ENCODE measurements at places on chromosomes 5 and 9.

DNA sequence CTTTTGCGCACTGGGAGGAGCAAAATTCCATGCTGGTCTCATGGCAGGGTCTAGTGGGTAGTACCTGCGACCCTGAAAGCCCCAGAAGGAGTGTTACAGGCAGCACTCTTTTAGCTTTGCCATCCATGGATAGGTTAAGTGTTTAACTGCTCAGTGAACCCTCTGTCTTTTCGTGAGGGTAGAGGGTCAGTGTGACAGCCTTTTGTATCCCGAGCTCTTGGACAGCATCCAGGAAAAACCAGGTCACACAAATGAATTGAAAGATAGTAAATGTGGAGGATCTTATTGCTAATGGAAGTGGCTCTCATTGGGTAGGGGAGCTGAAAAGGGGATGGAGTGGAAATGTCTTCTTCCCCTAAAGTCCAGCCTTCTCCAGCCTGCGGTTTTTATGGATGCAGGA, 57.8 kb upstream of the CCDC112 start:
- no peak overlapping the region for H3K27ac ChIP-seq
- no peaks in the 10 kb centered on the region for H3K27me3 ChIP-seq
- DNase-seq: no peak
- no peak overlapping the region for H3K4me3 ChIP-seq

DNA sequence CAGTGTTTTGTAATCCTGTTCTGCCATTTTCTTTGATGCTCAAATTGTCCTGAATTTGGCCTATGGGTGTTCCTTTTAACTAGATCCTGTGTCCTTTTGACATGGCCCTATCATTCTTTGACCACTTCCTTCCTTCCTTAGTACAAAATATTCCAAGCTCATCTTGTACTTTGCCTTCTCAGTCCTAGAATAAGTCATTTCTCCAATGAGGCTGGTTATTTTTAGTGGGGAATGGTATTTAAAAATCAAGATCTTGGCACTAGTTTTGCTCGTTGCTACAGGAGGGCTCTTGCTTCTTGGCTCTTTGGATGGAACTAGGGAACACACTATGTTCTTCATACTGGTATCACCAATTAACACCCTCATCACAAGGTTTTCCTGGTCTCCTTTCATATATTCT, 108.1 kb downstream of the UNC13B start:
- H3K4me1 ChIP-seq: no peaks in the 10 kb centered on the region
- H3K27ac ChIP-seq: no peak overlapping the region
- H3K27me3 ChIP-seq: no peaks in the 10 kb centered on the region
- H3K4me3 ChIP-seq: no peak overlapping the region
- no peak for DNase-seq

DNA sequence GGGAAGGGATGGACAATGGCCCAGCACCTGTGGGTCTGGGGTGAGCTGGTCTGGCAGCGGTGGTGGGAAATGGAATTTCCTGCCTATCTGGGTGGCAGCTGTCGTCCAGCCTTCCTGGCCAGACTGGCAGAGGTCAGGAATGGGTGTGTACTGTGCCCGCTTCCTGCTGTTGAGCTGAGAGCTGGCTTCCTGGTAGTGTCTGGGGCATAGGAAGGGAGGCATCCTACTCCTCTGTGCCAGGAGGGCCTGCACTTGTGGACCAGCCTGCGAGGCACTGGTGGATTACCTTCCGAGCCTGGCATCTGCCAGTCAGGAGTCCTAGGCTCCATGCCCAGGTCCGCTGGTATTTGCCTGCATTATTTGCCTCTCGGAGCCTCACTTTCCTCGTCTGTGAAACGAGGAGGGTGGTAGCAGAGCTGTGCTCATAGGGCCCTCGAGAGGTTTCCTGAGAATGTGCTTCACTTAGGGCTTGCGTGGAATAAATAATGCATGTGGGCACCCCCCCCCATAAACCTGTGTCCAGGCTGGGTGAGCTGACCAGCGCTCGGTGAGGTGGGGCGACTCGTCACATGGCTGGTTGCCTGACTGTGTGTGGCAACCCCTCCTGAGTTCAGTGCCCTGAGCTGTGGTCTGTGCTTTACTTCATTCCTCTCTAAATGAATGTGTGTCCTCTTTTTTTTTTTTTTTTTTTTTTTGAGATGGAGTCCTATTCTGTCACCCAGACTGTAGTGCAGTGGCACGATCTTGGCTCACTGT, 47.7 kb downstream of the HMCN2 start:
- no peaks in the 10 kb centered on the region for H3K27me3 ChIP-seq
- no peaks in the 10 kb centered on the region for H3K36me3 ChIP-seq
- no peak overlapping the region for H3K27ac ChIP-seq
- H3K4me1 ChIP-seq: no peaks in the 10 kb centered on the region
- no peak for DNase-seq

- H3K4me1 ChIP-seq: no peaks in the 10 kb centered on the region
- peak; percentile 20 for DNase-seq
- no peak overlapping the region for H3K4me3 ChIP-seq
- H3K27ac ChIP-seq: peak overlapping the region; percentile 72
- peaks cover 33% of the 10 kb centered on the region for H3K36me3 ChIP-seq
These were observed 15.5 kb downstream of the AKNA start for GRCh38 chr9:114371973-114372917.

GRCh38 chr5:132830436-132831094, at the start of gene SHROOM1:
SHROOM1 (minus strand) TSS chr5:132830647; CDS start chr5:132826140, 4,507 bp downstream.
- peaks cover 9% of the 10 kb centered on the region for H3K4me1 ChIP-seq
- H3K4me3 ChIP-seq: peak within 1 kb of the TSS; percentile 78
- H3K27ac ChIP-seq: peak within 1 kb of the TSS; percentile 55
- no peaks in the 10 kb centered on the region for H3K27me3 ChIP-seq
- H3K36me3 ChIP-seq: no peaks in the 10 kb centered on the region

GRCh38 chr5:159764283-159765134, 151.8 kb upstream of the ADRA1B start:
- H3K27me3 ChIP-seq: no peaks in the 10 kb centered on the region
- no peak overlapping the region for H3K4me3 ChIP-seq
- H3K36me3 ChIP-seq: no peaks in the 10 kb centered on the region
- DNase-seq: no peak

DNA sequence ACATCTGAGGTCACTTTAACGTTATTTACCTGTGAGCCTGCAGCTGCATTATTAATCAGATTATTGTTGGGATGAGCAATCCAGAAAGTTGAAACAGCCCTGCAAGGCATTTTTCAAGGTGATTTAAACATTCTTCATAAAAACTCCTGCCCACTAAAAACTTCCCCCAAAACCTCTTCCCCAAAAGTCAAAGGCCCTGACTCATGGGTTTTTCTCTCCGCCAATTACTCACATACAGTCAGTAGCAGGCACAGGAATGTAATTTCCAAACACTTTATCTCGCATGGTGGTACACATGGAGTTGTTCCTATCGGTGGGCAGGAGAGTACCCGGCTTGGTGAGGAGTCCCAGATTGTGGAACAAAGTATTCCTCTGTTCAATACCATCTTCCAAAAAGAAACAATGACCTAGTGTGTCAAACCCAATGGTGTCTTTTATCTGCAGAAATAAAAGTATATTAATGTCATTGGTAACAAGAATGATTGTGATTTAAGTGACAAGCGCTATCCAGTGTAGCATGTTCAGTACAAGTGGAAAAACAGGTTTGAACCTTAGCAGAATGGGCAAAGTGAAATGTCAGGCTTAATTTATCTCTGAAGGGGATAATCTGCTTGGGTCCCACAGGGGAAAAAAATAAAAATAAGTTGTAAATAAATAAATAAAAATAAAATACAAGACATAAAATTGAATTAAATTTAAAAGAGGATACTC, 38.3 kb downstream of the CEMIP2 start:
- H3K4me3 ChIP-seq: no peak overlapping the region
- no peaks in the 10 kb centered on the region for H3K4me1 ChIP-seq
- DNase-seq: no peak

DNA sequence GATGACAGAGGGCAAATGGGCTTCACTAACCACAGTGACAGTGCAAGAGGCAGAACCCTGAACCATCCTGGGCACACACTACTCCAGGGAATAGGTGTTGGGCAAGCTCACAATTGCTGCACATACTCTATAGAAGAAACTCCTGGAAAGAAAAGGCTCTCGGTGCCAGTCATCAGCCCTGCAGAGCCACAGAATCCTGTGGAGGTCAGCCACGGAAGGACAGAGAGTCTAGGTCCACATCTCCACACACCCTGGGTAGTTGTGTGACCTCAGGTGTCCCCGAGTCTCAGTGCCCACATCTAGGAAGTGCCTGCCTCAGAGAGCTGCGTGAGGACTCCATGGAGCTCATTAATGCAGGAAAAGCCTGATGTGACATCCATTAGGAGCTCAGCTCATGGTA, 16.0 kb upstream of the ANGPTL2 start:
- H3K27me3 ChIP-seq: no peaks in the 10 kb centered on the region
- H3K36me3 ChIP-seq: no peaks in the 10 kb centered on the region
- no peak overlapping the region for H3K4me3 ChIP-seq

GRCh38 chr5:172229904-172230303, 35.9 kb downstream of the EFCAB9 start:
- DNase-seq: no peak
- H3K4me3 ChIP-seq: no peak overlapping the region
- H3K27me3 ChIP-seq: no peaks in the 10 kb centered on the region
- H3K36me3 ChIP-seq: peaks cover 4% of the 10 kb centered on the region

GRCh38 chr5:133446440-133446839, 165.9 kb downstream of the FSTL4 start:
- peak; percentile 22 for DNase-seq
- H3K4me3 ChIP-seq: no peak overlapping the region
- H3K27me3 ChIP-seq: no peaks in the 10 kb centered on the region
- H3K4me1 ChIP-seq: no peaks in the 10 kb centered on the region
- H3K27ac ChIP-seq: no peak overlapping the region

GRCh38 chr5:67333171-67333570, 136.6 kb upstream of the CD180 start:
- H3K27ac ChIP-seq: no peak overlapping the region
- H3K36me3 ChIP-seq: no peaks in the 10 kb centered on the region
- no peak for DNase-seq
- H3K4me3 ChIP-seq: no peak overlapping the region
- H3K27me3 ChIP-seq: no peaks in the 10 kb centered on the region
- H3K4me1 ChIP-seq: no peaks in the 10 kb centered on the region

DNA sequence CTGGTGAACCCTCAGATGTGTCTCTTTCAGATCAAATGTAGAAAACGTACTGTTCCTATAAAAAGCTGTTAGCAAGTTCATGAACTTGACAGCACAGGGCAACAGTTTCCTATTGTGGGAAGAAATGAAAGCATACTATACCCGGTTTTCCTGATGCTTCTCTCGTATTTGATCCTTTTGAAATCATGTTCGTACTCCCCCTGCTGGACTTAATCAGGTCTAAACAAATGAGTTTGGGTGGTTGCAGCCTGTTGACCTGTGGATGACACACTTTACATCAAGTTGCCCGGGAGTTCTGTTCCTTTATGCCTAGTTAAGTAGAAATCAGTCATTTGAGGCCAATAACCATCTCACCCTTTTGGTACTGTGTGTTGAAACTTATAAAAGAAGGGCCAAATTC, 1992.3 kb downstream of the MAT2B start:
- no peak for DNase-seq
- H3K4me1 ChIP-seq: no peaks in the 10 kb centered on the region
- no peak overlapping the region for H3K4me3 ChIP-seq
- no peak overlapping the region for H3K27ac ChIP-seq
- H3K36me3 ChIP-seq: no peaks in the 10 kb centered on the region
- no peaks in the 10 kb centered on the region for H3K27me3 ChIP-seq

- DNase-seq: no peak
- peak overlapping the region; percentile 95 for H3K27ac ChIP-seq
- no peaks in the 10 kb centered on the region for H3K27me3 ChIP-seq
These were observed 90.1 kb upstream of the DMRT1 start for GRCh38 chr9:751137-752051.

GRCh38 chr9:125271081-125271480, 9.5 kb downstream of the GAPVD1 start:
- no peaks in the 10 kb centered on the region for H3K36me3 ChIP-seq
- H3K4me3 ChIP-seq: no peak overlapping the region
- DNase-seq: no peak
- no peaks in the 10 kb centered on the region for H3K4me1 ChIP-seq

DNA sequence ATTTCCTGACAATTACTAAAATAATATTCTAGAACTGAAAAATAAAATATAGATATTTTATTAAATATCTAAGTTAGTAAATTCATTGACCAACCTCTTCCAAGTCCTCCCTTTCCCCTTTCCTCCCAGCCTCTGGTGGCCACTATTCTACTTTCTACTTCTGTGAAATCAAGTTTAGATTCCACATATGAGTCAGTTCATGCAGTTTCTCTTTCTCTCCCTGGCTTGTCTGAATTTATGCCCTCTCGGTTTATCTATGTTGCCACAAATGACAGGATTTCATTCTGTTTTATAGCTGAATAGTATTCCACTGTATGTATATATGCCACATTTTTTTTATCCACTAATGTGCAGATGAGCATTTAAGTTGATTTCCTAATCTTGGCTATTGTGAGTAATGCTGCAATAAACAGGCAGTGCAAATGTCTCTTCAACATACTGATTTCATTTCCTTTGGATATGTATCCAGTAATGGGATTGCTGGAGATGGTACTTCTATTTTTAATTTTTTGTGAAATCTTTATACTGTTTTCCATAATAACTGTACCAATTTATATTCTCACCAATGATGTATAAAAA, 52.3 kb downstream of the WDR36 start:
- H3K4me1 ChIP-seq: no peaks in the 10 kb centered on the region
- H3K27ac ChIP-seq: no peak overlapping the region
- H3K27me3 ChIP-seq: no peaks in the 10 kb centered on the region
- DNase-seq: no peak
- H3K36me3 ChIP-seq: no peaks in the 10 kb centered on the region

- H3K4me3 ChIP-seq: no peak overlapping the region
- H3K27ac ChIP-seq: peak overlapping the region; percentile 95
- peaks cover 34% of the 10 kb centered on the region for H3K4me1 ChIP-seq
- H3K36me3 ChIP-seq: peaks cover 5% of the 10 kb centered on the region
- no peaks in the 10 kb centered on the region for H3K27me3 ChIP-seq
These were observed 143.2 kb upstream of the DMRT1 start for GRCh38 chr9:698276-698675.

DNA sequence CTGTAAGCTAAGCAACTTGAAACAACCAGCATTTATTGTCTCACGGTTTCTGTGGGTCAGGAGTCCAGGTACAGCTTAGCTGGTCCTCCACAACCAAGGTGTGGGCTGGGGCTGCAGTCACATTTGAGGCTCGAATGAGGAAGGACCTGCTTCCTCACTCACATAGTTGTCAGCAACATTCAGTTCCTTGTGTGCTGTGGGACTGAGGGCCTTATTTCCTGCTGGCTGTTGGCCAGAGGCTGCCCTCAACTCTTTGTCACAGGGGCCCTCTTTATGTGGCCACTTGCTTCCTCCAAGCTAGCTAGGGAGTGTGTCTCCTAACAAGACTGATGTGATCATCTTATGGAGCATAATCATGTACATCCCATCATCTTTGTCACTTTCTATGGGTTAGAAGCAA, 29.2 kb upstream of the SEMA4D start:
- H3K4me1 ChIP-seq: no peaks in the 10 kb centered on the region
- H3K27ac ChIP-seq: no peak overlapping the region
- no peak overlapping the region for H3K4me3 ChIP-seq
- DNase-seq: peak; percentile 35

GRCh38 chr5:63081402-63081801, 502.8 kb downstream of the LRRC70 start:
- no peaks in the 10 kb centered on the region for H3K4me1 ChIP-seq
- H3K27me3 ChIP-seq: no peaks in the 10 kb centered on the region
- no peak overlapping the region for H3K4me3 ChIP-seq
- no peak for DNase-seq
- H3K27ac ChIP-seq: no peak overlapping the region
- H3K36me3 ChIP-seq: no peaks in the 10 kb centered on the region

GRCh38 chr9:121242219-121242958, 25.6 kb upstream of the GSN start:
- H3K4me3 ChIP-seq: no peak overlapping the region
- H3K36me3 ChIP-seq: no peaks in the 10 kb centered on the region
- H3K4me1 ChIP-seq: no peaks in the 10 kb centered on the region
- H3K27me3 ChIP-seq: no peaks in the 10 kb centered on the region
- no peak for DNase-seq
- H3K27ac ChIP-seq: peak overlapping the region; percentile 60
